ENCODE measurements at places on chromosomes 2 and 18.

GRCh38 chr2:43241558-43241957 is 15.2 kb upstream of the ZFP36L2 start:
- no peak for DNase-seq

- no peak for DNase-seq
Measured at GRCh38 chr2:99425022-99425421, 64.8 kb downstream of the REV1 start.

DNA sequence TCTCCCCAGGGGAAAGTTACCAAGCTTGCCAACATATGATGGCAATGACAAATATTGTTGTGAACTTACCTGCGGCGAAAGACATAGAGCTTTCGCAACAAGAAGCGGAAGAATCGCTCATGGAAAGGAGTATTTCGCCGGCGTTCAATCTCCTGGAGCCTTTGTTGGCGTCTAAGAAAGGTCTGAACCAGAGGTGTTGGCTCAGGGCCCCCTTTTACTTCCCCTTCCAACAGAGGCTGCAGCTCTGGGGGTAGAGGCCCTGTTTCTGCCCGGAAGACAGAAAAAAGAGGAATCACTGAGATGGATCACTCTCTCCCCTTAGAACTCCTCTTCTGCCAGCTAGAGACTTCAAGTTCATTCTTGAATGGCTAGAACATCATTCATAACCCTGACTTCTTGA is 10.8 kb downstream of the GGCX start:
- DNase-seq = no peak

DNA sequence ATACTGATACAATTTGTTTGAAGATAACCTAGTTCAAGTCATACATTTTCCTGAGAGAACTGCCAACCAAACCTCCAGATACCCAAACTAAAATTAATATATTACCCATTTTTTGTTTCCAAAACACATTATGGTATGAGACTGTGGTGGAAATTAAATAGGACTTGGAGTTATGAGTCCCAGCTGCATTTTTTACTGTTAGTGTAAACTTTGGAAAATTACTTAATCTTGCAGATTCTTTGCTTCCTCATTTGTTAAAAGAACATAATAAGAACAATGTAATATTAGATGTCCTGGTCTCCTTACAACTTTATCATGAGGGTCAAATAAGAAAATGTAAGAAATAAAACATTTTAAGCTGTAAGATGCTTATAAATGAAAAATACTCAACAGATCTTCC is 98.2 kb upstream of the TRIB2 start:
- DNase-seq = no peak

DNA sequence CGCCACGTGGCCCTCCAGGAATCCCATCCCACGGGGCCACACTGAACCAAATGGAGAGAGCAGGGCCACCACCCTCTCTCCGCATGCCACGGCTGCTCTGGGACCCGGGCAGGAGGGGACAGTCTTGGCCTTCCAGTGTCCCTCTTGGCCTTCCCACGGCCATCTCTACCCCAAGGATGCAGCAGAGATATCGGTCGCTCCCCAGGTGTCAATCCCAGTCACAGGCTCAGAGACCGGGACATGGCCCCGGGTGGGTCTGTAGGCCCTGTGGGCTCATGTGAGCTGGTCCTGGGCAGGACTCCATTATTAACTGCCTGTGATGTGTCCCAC is 15.3 kb downstream of the CAPN10 start:
- DNase-seq = no peak

DNA sequence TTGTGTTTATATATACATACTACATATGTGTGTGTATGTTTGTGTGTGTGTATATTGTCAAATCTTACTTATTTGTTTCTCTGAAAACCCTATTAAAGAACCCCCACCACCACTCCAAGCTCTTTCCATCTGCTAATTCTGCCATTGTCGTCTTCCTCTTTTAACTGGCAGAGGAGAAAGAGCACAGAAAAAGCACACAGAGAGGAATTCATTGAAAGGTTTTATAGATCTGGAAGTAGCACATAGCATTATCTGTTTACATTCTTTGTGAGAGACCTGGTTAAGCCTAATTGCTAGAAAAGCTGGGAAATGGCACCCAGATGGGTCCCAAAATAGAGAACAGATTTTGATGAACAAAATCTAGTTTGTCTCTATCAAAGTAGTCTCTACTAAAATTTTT is 800.0 kb upstream of the PIK3C3 start:
- DNase-seq = no peak

GRCh38 chr18:877238-877637 is 27.4 kb upstream of the ADCYAP1 start:
- DNase-seq = no peak

DNA sequence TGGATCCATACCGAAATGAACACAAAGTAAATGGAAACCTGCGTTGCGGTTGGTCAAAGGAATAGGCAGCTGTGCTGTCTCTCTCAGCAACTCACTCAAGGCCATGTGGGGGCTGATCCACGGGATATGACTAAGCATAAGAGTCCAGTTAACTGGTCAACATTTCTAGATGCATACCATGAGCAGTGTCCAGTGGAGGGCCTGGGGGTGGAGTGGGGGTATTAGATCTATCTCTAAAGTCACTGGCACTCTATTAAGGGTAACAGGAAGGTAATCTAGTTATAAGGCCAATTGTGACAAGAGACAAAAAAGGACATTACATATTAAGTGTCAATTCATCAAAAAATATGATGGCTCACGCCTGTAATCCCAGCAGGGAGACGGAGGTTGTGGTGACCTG is 136.8 kb downstream of the TTC32 start:
- no peak for DNase-seq

GRCh38 chr2:28292491-28292890 is 100.2 kb upstream of the FOSL2 start:
- no peak for DNase-seq

DNA sequence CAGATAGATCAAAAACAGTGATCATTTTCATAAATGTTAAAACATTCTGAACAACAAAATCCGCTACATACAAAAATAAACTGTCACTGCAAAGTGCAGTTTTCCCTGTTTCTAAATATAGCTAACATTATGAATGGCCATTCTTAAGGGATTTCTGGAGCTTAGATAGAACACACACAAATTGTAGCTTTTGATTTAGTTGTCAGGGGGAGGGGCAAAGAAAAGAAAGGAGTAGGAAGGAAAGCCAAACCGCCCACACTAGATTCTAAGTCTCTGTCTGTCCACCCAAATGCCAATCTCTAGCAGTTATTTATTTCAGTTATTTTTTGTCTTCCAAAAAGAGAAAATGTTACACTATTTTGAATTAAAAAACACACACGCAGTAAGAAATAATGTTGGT is 182.4 kb downstream of the CDH2 start:
- DNase-seq = no peak

DNA sequence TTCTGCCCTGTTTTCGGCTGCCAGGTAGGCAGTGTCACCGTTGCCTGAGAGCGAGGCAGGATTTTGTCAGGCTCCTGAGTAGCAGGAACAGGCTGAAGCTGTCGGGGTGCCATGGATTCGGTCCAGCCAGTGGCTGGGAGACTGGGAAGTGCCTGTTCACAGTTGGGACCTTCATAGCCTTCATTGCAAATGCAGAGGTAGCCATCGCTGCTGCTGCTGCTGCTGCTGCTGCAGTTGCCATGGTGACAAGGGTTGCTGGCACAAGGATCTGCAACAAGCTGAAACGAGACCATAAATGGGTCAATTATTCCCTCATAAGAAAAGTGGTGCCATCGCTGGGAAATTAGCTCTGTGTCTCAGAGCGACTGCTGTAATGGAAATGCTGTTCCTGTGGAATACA is 122.7 kb downstream of the DNER start:
- no peak for DNase-seq

GRCh38 chr2:135664623-135665068 is 77.0 kb upstream of the UBXN4 start:
- DNase-seq = no peak

DNA sequence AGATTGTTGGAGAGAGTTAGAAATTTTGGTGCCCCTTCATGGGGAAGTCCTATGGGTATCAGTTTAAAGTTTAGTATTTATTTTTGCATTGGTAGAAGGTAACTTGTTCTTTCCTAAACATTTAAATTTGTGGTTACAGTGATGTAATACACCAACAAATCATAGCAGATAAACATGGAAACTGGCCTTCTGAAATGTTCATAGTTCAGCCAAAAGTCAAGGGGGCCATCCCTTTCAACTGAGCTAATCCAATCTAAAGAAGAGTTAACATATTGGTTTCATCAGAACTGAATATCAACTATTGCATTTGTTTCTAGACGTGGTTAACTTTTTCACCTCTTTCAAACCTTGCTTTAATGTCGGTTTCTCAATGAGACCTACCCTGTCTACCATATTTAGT is 46.3 kb downstream of the PPP1R1C start:
- DNase-seq = no peak

DNA sequence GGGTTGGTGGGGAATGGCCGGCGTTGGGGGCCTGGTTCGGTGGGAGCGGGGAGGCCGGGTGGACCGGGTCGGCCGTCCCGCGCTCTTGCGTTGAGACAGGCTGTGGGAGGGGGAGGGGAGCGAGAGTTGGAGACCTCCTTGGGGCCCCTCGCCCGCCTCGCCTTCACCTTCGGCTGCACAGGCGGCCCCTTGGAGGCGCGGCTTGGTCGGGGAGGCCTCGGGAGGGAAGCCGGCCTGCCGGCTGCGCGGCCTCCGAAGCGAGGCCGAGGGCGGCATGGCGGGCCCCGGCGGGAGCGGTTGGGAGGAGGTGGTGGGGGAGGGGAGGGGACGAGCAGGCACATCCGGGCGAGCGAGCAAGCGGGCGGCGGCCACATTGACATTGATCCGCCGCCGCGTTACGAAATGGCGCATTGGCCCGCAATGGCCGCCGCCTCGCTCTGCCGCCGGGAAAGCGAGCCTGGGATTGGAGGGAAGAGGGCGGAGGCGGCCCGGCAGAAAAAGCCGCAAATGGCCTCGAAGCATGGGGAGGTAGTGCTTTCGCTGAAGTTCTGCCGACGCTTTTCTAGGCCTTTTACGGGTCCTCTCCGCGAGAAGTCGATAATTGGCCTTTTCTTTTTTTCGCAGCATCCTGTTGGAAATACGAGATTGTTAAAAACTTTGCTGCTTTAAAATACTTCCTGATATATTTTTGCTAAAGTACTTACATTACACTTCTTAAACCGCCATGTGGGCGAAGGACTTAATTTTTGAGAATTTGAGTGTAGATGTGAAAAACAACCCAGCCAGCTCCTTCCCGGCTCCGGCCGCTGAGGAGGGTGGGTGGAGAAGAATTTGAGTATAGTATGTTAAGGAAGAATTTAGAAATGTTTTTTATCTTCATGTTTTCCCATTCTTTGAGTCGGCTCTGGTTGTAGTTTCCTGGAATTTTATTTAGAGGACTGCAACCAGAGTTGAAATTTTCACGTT is 580 bp downstream of the HNRNPA3 start:
- DNase-seq = peak; percentile 79

All from stimulated activated CD4-positive, alpha-beta T cell treated with anti-CD3 and anti-CD28 coated beads, Interleukin-15, amount 100 ng/mL, for 1 hour (primary cell).